Hematopoietic multipotent progenitor cell treated with erythropoietin and hydrocortisone succinate and interleukin-3 and kit ligand, for 6 days (in vitro differentiated cells): ENCODE measurements at places on chromosomes 1 and 21.

DNA sequence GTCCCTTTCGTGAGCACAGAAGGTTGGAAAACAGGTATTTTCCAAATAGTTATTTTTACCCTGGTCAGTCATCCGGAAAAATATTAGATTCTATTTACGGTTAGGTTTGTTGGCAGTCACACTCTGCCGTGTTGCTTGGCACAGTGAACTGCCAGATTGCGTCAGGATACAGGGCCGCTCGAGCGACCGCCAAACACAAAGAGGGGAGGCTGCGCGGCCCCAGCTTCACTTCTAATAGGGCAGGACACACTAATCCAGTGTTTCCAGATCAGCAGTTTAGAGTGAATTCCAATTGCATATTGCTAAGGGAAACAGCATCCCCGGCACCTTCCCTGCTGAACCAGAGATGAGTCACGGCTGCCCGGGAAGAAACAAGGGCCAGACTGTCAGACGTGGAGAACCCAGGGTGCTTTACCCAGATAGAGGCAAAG lies 22.9 kb downstream of the UMODL1 start:
- no peak for DNase-seq

DNA sequence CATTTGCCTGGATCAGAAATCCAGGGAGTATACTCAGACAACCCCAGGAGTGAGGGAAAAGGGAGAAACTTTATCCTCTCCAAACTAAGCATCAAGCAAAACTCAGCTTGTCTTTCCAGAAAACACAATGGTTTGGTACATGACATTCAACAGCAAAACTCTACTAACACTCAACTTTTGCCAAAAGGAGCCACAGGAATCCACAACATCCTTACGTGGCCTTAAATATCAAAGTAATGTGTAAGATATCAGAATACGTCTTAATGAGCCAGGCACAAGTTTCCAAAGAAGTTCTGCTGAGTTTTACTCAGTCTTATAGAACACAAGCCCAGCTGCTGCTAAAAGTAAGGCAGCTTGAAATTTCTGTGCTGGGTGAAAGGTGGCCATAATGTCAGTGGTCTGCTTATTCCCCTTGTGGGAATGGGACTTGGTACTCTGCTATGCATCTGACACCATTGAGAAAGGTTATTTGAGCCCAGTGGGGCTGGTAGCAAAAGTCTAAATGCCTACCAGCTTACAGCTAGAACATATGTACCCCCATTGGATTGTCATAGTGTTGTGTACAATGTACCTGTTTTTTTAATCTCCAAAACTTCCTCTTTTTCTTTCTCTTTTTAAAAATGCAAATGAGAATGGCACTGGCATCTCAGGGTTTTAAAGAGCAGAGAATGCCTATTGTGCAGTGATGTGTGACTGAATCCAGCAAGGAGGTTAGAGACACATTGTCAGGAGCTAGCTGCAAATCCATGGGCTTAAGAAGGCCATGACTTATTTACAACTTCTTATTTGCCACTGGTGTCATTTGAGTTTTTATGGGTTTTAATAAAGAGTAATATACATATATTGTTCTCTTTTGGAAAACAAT lies 62.0 kb upstream of the ST6GALNAC3 start:
- DNase-seq, result no peak

DNA sequence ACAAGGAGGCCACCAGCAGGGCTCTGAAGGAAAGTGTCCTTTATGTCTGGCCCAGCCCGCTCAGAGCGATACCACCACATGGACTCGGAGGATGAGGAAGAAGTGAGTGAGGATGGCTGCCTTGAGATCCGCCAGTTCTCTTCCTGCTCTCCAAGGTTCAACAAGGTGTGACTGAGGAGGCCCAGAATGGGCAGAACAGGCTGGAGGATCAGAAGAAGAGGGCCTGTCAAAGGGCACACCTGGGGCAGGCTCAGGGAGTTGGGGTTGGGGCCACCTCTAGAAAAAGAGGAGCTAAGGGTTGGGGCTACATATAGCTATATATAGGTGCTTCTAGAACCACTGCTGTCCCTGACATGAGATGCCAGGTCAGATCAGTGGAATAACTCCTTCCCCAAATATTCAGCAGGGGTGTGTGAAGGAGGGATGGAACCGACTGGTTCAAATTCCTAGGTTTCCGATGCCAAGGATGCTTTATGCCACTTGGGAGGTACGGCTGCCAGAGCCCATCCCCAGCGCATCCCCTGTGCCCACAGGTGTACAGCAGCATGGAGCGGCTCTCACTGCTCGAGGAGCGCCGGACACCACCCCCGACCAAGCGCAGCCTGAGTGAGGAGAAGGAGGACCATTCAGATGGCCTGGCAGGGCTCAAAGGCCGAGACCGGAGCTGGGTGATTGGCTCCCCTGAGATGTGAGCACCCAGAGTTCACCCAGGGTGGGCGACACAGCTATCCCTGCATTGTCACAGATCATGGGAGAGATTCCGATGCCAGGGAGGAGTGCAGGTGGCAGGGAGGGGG lies 102.2 kb downstream of the PIK3R3 start:
- no peak for DNase-seq

- no peak for DNase-seq
Measured at GRCh38 chr21:33948951-33949444, 33.4 kb upstream of the ATP5PO start.

DNA sequence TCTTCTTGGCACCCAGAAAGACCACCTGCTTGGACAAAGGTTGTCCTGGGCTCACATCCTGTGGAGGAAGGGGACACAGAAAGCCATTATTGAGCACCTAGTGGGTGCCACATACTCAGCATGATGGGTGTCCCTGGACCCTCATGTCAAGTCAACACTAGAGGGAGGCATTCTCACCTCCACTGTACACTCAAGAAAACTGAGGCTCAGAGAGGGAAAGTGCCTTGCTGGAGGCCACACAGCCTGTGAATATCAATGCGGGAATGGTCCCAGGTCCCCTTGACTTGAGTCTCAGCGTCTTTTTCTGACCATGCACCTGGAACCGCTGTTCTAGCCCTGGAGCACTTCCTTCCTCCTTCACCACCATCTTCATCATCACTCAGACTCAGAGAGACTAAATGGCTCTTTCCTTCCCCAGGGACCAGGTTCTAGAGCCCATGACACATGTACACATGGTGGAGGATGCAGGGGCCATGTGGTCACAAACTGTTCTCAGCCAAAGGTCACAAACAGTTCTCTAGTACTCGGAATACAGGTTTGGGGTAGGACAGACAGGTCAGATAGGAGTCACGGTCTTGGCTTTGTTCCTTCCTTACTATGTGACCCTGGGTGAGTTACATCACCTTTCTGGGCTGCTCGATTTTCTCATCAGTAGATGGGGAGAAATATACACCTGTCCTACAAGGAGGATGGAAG lies 89.2 kb upstream of the WNT4 start:
- peak; percentile 19 for DNase-seq

GRCh38 chr1:235857756-235858155 lies 8.9 kb downstream of the LYST start:
- DNase-seq, result no peak

- DNase-seq, result no peak
Measured at GRCh38 chr1:235632506-235633401, 16.8 kb downstream of the GNG4 start.

- no peak for DNase-seq
Measured at GRCh38 chr1:207268337-207268736, 53.1 kb upstream of the CD55 start.

DNA sequence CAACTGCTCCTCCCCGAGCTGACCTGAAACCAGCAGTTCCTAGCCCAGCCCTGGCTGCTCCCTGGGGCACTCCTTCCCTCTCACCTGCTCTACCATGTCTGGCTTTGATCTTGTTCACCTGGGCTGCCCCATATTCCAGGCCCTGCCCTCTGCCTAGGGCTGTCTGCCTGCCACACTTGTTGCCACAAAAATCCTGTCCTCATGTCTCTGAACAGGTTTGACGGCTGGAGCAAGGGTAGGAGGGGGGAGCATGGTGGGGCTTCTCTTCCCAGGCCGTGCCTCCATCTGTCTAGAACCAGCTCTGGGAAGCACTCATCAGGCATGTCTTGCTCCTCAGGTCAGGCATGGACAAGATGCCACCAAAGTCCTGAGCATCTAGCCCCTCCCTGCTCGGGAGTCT lies 44.3 kb upstream of the WNT2B start:
- no peak for DNase-seq

DNA sequence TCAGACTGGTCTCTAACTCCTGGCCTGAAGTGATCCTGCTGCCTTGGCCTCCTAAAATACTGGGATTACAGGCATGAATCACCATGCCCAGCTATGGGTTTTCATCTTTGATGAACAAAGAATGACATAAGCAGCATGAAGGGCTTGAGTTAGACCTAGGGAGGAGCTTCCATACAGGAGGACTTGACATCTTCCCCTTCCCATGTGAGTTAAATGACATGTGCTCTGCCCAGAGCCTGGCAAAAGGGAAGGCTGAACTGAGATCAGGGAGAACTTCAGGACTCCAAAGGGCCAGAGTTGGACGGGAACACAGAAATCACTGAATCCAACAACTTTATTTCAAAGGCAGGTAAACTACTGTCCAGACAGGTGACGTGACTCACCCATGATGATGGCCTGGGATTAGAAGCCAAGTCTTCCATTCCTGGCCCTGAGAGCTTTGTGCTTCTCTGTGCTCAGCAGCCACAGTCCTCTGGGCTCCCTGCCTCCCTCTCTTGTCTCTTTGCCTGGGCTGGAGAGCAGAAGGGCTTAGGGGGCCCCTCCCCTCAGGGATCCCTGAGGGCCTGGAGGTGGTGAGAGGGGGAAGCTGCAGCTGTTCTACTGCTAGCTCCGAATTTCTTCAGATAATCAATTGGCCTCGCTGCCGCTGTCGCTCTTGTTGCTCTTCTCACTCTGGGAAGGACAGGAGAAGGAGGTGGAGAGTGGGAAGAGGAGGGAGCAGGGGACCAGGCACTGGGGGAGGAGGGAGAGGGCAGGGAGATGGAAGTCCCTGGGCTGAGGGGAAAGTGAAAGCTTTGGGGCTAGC lies 7.6 kb downstream of the NHLH1 start:
- no peak for DNase-seq

DNA sequence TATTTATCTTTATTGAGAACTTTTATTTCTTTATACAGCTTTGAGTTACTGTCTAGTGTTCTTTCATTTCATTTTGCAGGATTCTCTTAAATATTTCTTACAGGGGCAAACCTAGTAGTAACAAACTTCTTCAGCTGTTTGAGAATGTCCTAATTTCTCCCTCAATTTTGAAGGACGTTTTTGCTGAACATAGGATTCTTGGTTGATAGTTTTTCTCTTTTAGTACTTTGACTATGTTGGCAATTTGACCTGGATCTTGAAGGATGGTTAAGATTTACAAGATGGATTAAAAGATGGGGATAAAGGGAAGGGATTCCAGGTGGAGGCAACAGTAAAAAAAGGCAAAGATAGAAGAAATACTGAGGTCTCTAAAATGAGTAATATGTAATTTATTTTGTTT lies 38.9 kb downstream of the XPR1 start:
- no peak for DNase-seq

- no peak for DNase-seq
Measured at GRCh38 chr1:55575571-55576279, 360.6 kb upstream of the USP24 start.

- peak; percentile 35 for DNase-seq
Measured at GRCh38 chr1:241869022-241869421, 21.0 kb downstream of the EXO1 start.

DNA sequence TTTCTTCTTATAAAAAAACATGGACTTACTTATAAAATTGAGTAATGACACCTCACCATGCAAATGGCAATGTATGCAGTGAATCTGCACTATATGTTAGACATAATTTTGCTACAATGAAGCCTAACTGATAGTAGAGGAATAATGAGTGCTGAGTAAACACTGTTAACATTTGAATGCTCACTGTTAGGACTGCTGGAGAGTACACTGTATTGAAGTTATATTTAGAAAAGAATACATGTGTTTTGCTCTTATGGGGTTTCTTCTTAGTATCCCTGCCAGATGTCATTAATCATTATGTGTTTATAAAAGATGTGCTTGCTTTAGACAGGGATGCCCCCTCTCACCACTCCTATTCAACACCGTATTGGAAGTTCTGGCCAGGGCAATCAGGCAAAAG lies 111.1 kb upstream of the ZP4 start:
- DNase-seq, result no peak

GRCh38 chr1:98323388-98323787 lies 338.1 kb upstream of the SNX7 start:
- DNase-seq, result peak; percentile 33

DNA sequence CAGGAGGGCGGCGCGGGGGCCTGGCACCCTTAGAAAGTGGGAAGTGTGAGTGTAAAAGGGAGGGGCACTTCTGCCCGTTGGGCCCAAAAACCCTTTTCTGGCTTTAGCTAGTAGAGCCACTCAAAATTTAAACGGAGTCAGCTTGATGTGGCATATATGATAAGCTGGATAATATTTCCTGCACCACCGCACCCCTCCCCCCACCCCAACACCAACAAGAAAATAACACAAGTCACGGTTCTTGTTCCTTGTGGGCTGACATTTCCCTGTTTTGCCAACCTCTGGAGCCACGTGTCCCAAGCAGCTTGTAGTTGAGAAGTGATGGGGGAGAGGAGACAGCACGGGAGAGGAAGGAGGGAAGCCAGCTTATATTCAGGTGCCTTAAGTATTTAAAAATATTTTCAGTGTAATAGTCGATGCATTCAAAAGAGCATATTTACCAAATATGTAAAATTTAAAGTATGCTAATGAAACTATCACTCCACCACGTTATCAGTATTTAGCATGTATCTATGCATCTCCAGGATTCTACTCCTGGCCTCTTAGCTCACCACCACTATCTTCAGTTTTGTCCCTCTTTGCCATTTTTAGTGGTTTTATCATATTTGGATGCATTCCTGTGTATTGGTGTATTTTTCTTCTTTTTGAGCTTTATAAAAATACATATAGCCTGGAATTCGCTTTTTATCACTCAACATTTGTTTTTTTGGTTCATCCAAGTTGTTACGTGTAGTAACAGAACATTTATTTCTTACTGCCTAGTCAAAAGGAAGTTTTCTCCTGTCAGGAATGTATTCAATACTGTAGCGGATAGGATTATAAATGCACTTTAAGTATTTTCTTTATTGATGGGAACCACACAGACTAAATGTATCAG lies 773 bp upstream of the DDX59 start:
- peak; percentile 80 for DNase-seq

- DNase-seq, result no peak
Measured at GRCh38 chr1:169124459-169124858, 18.0 kb downstream of the ATP1B1 start.

GRCh38 chr1:20093940-20094391 lies 24.0 kb downstream of the PLA2G5 start:
- no peak for DNase-seq

- no peak for DNase-seq
Measured at GRCh38 chr1:214633686-214634085, 30.7 kb downstream of the CENPF start.
